ENCODE measurements at places on chromosomes 2 and 18. TPM values are rescaled to one million over a fixed set of nuclear protein-coding genes. Genes with fewer than 3 reads are reported as not detected.

Gene PSMA8
- not detected for total RNA-seq

Gene CROCC2
- total RNA-seq: not detected

Gene TMEM247
- total RNA-seq: not detected

Gene PRKAG3
- not detected for total RNA-seq

Gene LAMA1
- total RNA-seq: 0.17 TPM

Gene CYP27C1
- total RNA-seq: 2.7 TPM
